Neural progenitor cell (in vitro differentiated cells): ENCODE measurements at places on chromosomes 7 and 10.

DNA sequence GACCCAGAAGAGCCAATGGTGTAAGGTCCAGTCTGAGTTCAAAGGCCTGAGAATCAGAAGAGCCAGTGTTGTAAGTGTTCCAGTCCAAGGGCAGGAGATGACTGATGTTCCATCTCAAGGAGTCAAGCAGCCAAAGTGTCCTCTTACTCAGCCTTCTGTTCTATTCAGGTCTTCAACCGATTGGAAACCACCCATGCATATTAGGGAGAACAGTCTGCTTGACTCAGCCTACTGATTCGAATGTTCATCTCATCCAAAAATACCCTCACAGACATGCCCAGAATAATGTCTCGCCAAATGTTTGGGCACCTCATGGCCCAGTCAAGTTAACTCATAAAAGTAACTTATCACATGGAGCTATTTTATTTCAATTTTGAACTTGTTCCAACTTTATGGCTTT lies 2.9 kb upstream of the WDFY4 start:
- no peak for DNase-seq

- DNase-seq: peak; percentile 44
Observed at GRCh38 chr10:35644050-35644950, 2.2 kb upstream of the FZD8 start.

- DNase-seq: no peak
Observed at GRCh38 chr10:95304976-95305375, 14.2 kb upstream of the PDLIM1 start.

DNA sequence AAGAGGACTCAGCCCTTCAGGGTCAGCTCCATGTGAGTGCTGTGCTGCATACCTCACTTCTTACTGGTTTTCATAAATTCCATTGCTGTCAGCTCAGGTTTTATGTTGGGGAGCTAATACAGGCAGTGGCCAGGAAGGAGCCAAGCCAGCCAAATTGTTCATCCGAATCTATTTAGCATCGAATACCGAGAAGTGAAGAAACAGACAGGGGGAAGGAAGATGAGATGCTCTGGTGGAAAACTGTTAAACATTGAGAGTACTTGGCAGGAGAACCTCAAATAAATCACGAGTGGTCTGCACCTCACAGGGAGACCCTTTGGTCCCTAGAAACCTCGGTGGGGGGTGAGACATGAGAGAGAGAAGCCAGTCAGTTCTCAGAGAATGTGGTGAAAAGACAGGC lies 196.0 kb upstream of the TMEM72 start:
- DNase-seq: no peak

GRCh38 chr10:118911363-118911762 lies 118.2 kb upstream of the NANOS1 start:
- no peak for DNase-seq

DNA sequence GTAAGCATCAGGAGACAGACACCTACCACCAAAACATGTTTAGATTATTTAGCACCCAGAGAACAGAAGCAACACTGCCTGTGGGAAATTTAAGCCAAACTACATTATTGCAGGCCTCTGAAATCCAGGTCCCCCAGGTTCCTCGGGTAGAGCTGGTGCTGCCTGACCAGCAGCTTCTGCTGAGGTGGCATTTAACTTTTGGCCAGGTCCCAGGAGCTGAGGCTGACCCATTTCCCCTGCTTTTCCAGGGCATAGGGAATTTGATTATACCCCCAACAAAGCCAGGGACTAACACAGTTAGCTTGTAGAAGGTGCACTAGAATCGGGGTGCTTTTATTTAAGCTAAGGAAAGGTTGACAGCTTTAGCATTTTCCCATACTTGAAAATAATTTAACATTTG lies 4.7 kb downstream of the LRRC4 start:
- DNase-seq: no peak

- no peak for DNase-seq
Observed at GRCh38 chr10:34286136-34286739, 528.9 kb downstream of the PARD3 start.

DNA sequence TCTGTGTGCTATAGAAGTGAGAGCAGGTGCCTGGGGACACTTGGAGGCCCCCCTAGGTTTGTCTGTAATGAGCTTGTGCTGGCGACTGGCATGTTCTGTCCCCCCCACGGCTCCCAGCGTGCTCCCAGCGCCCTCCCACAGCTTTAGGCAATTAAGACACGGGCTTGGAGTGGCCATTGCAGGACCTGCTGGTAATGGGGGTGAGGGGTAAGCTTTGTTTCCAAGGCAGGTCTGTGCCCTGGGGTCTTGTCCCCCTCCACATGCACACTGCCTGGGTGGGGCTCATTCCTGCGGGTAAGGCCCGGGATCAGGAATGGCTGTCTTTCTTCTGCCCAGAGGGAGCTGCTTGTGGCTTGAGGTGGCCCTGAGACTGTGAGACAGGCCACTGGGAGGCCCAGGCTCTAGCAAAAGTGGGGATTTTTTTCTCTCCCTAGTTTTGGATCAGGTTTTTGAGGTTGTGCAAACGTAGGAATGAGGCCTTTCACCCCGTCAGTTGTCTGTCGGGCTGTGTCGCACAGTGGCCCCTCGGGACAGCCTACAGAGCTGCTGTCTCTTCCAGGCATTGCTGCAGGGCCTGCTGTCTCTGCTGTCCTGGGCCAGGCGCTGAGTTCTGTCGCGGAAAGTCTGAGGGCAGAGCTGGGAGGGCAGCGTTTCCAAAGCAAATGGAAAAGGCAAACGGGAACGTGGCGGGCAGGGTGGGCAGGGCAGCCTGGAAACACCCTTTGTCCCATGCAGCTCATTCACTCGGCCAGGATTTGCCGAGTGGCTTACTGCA lies 107.4 kb downstream of the LHPP start:
- peak; percentile 26 for DNase-seq

- DNase-seq: no peak
Observed at GRCh38 chr7:75596727-75597614, 104.9 kb downstream of the SPDYE5 start.

DNA sequence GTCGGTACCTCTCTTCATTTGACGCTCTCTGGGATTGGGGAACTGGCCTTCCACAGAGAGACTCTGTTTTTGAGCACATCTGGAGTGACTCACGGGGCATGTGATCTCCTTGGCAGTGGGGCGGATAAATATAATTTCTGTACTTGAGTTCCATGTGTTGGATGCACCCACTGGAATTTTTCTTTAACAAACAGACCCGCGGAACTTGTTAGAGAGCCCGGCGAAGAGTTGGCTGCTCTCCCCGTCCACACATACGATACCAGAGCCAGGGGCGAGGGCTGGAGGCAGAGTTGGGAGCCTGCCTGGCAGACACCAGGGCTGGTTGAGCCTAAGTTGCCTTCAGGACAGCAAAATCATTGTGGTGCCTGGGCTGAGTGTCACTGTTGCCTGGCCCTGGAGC lies at the start of gene FAM180A:
FAM180A (minus strand) TSS at position 44 of the 400 bp plus-strand sequence. CDS start 233 bp downstream, outside the sequence.
- DNase-seq: no peak

DNA sequence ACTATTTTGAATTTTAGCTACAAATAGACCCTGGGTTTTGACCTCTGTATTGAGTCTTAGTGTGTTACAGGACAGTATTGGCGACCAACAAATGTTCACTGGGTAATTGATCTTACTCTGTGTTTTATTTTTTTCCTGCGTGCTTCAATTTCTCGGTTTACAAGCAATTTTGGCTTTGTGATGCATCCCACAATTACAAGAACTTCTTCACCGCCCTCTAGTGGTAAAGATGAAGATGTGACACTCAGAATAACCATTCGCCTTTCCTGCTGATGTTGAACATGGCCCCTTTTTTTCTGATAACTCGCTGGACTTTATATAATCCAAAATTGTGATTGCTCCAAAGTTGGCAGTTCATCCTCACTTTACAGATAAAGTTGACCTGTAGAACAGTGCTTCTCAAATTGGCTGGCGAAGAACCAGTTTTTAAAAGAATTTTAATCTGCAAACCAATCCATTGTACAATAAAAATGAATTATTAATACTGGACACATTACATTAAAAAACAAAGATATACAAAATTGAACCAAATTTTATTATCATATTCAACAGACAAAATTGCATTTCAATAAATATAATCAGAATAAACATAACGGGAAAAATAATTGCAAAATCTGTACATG lies 20.2 kb upstream of the SMC3 start:
- DNase-seq: peak; percentile 75

DNA sequence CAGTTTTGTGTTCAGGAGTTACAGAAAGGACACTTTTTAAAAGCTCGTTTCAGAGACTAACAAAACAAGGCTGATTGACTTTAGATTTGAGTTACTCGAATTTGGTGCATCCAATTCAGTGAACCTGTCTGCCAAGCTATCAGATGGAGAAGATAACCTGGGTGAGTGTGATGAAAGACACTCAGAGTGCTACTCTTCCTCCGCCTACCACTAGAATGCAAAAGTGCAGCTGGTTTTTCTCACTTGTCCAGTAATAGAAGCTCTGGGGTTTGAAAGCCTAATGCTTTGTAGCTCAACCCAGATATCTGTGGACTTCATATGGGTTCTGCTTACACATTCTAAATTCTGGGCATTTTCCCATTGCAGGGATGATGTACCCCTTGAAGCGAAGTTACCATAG lies 82.8 kb upstream of the NPY start:
- DNase-seq: no peak

GRCh38 chr7:156039971-156040677 lies 227.9 kb upstream of the SHH start:
- no peak for DNase-seq

GRCh38 chr7:17940951-17941431 lies 697 bp upstream of the SNX13 start:
- peak; percentile 58 for DNase-seq

GRCh38 chr7:66348959-66349358 lies 143.8 kb downstream of the TPST1 start:
- DNase-seq: no peak

DNA sequence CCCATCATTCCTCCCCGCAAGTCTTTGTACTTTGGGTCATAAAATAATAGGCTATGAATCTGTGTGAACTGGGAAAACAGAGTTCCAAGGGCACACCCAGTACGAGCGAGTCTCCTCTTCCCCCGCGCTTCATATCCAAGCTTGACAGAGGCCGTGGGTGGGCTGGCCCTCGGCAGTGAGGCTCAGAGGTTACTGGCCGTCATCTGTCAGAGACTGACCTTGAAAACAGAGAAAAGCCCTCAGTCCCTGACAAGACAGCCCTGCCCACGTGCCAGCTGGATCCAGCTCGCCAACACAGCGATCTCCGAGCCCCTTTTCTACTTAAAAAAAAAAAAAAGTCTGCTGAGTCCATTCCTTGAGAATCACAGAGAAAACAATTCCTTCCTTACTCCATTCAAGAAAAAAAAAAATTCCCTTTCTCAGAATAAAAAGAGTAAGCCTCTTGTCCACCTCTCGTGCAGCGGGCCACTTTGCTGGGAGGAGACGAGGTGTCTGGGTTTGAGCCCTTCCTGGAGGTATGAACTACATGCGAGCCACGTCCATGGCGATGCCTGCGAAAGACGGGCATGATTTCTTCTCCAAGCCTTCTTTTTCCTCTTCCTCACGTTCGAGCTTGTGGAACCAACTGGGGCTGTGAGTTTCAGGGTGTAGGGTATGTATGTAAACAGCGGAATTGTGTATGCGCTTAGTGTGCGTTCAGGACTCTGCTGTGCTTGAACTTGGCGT lies 744 bp upstream of the BICC1 start:
- peak; percentile 20 for DNase-seq

DNA sequence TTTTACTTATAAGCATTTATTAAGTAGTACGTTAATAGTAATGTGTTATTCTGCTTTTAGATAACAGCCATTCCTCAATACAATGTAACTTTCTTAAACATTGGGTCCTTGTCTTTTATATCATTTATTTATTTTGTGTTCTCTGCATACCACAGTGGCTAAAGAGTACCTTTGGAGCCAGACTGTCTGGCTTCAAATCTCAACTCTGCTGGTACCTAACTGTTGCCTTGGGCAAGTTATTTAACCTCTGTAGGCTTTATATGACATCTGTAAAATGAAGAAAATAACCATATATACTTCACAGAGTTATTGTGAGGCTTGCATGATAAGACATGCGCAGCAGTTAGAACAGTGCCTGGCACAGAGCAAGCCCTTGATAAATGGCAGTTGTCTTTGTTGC lies 397.6 kb downstream of the MDFIC start:
- DNase-seq: no peak

GRCh38 chr10:118971876-118972275 lies 57.6 kb upstream of the NANOS1 start:
- no peak for DNase-seq

DNA sequence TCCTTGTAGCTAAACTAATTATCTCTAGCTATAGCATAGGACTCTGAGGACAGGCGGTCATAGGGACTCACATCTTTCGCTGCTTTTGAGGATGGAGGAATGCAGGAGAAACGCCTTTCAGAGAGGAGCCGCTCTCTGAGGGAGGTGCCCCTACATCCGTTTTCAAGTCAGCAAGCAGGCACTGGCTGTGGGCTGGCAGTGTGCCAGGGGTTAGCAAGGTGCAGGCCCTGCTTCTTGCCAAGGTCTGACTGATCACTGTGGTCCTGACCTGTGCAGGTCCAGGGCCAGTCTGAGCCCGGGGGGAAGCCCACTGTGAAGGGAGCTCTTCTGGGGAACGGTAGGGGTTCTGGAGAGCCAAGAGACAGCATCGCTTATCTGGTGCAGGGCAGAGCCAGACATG lies 89.4 kb downstream of the SH3PXD2A start:
- no peak for DNase-seq

DNA sequence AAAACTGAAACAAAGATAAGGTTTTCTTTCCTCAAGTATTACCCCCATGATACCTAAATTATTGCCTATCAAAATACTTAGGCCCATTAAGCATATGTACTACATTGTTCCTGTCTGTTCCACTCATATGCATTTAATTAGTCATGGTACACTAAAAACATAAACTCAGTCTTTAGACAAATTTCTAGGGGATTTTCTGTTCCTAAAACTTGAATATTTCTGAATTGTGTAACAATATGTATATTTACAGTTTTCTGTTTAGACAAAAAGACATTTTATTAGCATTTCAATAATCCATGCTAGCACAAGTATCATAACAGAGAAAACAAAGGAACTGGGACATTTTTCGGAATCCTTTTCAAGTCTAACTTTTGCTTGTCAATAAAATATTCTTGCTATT lies 234.2 kb downstream of the CRPPA start:
- no peak for DNase-seq

DNA sequence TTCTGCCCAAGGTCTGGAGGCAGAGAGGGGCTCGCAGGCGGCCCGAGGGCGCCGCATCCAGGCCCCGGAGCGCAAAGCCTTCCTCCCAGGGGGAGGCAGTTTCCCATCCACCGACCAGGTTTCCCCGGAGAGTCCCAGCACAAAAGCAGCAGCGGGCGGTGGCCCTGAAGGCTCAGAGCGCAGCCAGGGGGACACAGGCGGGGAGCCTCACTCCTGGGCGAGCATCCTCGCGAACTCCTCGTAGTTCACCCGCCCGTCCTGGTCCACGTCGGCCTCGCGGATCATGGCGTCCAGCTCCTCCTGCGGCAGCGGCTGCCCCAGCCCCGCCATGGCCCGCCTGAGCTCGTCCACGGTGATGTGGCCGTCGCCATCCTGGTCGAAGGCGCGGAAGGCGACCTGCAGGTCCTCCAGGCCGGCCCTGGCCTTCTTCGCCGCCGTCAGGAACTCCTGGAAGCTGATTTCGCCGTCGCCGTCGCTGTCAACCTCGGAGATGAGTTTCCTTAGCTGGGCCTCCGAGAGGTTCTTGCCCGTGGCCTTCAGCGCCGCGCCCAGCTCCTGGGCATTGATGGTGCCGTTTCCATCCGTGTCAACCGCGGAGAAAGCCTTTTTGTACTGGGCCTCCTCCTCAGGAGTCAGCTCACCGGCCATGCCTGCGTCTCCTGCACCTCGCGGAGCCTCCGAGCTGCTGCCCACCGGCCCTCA lies 428 bp downstream of the CALML5 start:
- DNase-seq: no peak

GRCh38 chr10:90245623-90246022 lies 544.2 kb downstream of the KIF20B start:
- no peak for DNase-seq
